ENCODE measurements at places on chromosomes 7 and 10. TPM values are rescaled to one million over a fixed set of nuclear protein-coding genes. Genes with fewer than 3 reads are reported as not detected.

ADRB1 gene
- 1.6 TPM for total RNA-seq

RASSF4 gene
- total RNA-seq: 48.5 TPM

CNTNAP2 gene
- total RNA-seq: 68.8 TPM

OR2A42 gene
- total RNA-seq: 0.16 TPM

POLR2J gene
- 5.1 TPM for total RNA-seq

SCART1 gene
- 2.9 TPM for total RNA-seq

CABCOCO1 gene
- total RNA-seq: 2.5 TPM

SEMA4G gene
- 6.6 TPM for total RNA-seq

Data from camera-type eye (tissue), 1 donor.